Iris pigment epithelial cell (primary cell): ENCODE measurements at places on chromosomes 5 and 9.

- peak; percentile 60 for DNase-seq
These were observed 772.7 kb downstream of the PRELID2 start for GRCh38 chr5:145062280-145063062.

DNA sequence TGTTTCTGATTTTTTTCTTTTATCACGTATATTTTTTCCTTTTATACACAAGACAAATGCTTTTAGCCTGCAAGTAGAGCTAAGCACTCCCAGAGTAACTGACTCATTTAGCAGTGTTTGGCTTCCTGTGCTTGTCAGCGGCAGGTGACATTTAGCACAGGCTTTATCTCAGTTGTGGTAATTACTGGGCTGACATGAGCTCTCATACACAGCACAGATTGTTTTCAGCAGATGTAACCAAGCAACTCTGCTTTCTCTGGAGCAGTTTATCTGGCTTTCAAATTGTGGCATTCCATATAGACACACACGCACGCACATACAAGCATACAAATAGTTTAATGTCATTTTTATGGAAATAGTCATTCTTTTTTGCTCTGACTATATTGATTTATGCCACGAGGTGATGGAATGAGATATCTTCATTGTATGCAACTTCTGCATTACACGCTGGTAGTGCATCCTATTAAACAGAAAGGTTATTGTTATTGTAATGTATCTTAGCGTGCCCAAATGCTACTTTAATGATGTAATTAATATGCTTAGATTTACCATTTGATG lies 379.0 kb upstream of the GRAMD2B start:
- peak; percentile 21 for DNase-seq

- DNase-seq: no peak
These were observed 13.5 kb upstream of the MAP1B start for GRCh38 chr5:72093824-72094223.

DNA sequence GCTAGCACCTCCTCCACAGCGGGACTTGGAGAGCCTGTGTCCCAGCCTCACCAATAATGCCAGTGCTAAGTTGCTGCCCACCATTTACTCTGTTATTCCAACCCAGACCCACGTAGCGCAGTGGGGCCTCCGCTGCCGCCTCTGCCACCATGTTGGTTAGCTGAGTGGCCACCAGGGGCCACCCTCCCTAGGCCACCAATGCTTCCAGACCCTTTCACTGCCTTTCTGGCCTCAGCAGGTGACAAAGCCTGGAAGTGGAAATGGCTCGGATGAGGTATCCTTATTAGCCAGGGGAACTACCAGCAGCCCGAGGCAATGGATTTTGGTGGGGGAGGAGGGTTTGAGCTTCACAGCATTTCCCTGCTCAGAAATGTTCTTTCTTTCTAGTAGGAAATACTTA lies 110.1 kb downstream of the OSTF1 start:
- DNase-seq: no peak
